ENCODE measurements at places on chromosomes 5 and 9. TPM values are rescaled to one million over a fixed set of nuclear protein-coding genes. Genes with fewer than 3 reads are reported as not detected.

Gene ACTBL2
- total RNA-seq = not detected

DNA sequence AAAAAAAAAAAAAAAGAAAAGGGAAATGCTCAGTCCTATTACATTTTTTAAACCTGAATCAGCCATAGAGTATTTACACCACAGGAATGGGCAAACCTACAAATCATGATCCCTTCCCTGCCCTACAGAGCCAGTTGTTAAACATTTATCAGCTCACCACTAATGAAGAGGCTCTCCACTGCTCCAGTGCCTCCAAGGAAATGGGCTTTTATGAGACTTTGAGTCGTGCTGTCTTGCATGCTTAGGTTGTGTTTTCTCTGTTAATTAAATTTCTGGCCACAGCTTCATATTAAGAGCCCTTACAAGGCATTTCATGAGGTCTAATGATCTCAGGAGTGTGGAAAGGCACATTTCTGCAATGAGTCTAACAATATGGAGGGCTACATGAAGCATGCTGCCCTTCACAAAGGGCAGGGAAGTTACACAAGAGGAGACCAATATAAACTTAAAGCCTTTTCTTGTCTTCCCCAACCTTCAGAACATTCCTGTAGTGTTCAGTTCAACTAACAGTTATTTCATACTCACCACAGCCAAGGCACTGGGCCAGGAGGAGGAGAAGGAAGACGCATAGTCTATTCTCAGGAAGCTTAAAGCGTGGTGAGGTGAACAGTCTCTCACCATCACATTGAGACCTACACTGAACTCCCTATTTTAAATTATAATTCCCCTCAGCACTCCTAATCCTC, 140.1 kb upstream of the ABCA1 start:
- no peak for DNase-seq

DNA sequence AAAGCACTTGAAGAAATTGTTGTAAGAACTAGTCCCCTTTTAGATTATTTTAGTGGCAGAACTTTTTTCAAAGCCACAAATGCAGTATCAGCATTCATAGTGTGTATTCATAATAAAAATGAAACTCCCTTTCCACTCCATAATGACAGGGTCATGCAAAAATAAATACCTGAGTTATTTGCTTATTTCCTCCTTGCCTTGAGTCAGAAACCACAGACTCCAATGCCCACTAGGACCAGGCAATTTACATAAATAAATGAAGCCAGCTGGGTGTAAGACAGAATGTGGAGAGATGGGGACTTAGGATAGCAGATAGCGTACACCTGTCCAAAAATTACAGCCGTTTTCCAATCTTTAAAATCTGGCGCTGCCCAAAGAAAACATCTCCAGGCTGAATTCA, 417.8 kb downstream of the TMEM161B start:
- no peak for DNase-seq

DNA sequence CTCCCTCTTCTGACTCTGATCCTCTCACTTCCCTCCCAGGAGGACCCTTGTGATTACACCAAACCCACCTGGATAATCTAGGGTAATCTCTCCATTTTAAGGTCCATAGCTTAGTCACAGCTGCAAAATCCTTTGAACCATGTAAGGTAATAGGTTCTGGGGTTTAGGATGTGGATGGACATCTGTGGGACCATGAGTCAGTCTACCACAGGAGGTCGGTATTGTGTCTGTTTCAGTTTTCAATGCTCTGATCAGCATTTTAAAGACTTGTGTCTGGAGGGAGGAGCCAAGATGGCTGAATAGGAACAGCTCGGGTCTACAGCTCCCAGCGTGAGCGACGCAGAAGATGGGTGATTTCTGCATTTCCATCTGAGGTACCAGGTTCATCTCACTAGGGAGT, 112.6 kb downstream of the CAVIN4 start:
- DNase-seq = no peak

DNA sequence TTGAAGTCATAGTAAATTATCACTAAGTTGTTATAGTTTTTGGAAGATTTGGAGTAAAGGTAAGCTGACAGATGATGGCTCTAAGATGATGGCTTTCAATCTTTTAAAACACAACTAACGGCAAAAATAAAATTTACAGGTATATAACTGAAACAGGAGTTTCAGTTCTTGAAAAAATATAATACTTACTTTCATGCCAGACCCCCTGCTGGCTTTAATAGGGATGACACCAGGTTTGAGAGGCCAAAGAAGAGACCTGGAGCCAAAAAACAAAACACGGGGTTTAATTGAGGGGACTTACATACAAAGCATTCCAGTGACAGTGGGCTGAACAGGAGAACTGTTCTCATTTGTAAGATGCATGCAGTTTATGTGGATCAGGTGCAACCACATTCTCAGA, 301.7 kb upstream of the PCSK5 start:
- no peak for DNase-seq

DNA sequence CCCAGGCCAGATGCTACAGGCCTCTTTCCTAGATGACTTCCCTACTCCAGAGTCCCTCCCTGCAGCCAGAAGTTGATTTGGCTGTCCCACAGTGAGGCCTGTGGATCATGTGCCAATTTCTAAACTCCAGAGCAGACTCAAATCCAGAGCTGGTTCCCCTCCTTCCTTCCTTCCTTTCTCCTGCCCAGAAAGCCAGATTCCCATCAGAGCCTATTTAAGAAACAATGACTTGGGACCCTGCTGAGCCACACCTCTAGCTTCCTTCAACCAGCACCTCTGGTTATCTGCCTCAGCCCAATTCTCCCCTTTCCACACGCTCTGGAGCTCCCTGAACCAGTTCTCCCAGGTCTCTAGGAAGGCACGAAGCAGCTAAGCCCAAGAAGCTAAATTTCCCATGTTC, 7.2 kb downstream of the FAM219A start:
- peak; percentile 36 for DNase-seq

GRCh38 chr5:57513785-57514184, 31.2 kb upstream of the ACTBL2 start:
- DNase-seq = no peak
